ENCODE measurements at places on chromosomes 6 and 20. TPM values are rescaled to one million over a fixed set of nuclear protein-coding genes. Genes with fewer than 3 reads are reported as not detected.

DNA sequence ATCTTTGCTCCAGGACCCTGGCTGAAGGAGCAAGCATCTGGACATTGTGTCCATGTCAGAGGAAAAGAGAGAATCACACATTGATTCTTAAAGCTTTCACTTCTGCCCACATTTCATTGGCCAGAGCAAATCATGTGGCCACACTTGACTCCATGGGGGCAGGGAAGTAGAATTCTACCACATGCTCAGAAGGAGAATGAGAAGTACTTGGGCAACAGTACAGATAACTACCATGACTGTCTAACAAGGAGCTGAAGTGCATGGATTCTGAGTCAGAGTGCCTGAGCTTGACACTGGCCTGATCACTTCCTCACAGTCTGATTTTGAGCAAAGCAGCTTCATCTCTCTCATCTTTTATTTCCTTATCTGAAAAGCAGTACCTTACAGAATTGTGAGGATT lies 38.6 kb downstream of the GHRH start:
- no peak for DNase-seq

DNA sequence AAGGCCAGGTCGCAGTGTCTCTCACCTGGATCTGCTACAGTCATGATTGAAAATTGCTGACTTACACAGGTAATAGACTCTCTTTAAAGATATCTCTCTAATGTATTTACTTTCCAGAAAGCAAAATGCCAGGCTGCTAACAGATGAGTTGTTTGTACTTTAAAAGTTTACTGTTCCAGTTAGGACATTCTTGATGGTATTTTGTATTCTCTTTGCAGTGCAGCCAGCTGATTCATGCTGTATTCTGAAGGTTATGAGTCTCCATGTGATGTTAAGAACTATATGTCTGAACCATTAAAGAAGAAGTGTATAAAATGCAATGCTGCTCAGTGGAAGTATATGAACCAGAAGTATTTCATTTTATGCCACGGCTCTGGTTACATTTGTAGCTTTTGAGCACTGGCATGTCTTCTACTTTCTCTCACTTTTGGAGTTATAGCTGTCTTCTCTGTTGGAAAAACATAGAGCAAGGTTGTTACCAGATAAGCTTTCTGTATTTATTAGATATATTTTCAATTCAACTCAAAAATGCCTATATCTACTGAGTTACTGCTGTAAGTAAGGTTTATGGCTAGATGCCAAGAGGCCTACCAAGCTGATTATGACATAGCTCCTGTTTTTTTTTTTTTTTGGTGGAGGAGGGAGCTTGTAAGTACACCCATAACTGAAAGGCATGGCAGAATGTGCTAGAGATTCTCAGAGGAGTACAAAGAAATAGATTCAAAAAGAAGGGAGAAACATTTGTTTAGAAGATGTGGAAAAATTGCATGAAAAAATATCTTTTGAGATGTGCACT lies 130.5 kb upstream of the MAN1A1 start:
- DNase-seq, result no peak

DNA sequence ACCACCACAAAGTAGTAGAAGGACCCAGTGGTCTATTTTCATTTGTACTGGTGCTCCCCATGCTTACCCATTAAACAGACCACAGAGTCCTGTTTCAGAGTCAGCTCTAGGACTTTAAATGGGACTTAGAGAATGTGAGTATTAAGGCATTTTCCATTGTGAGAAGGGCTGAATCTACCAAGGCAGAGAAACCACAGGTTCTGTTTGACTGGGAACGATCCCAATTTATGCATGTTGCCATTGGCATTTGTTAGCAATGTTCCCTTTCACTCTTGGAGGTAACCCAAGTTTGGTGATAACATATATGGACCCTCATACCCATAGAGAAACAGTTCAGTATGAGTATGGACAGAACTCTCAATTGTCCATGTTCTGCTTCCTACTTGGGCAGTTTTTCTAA lies 672.8 kb downstream of the KIF16B start:
- no peak for DNase-seq

- DNase-seq, result no peak
These were observed 26.2 kb downstream of the BCAS1 start for GRCh38 chr20:54044156-54044555.

GRCh38 chr20:37417617-37418467 lies 71.9 kb downstream of the SRC start:
- DNase-seq, result no peak

GRCh38 chr6:32149932-32150870 lies 1.5 kb downstream of the PRRT1 start:
- no peak for DNase-seq

- DNase-seq, result no peak
These were observed 637.0 kb downstream of the COL12A1 start for GRCh38 chr6:74568861-74569260.

GRCh38 chr6:116144605-116145004 lies 18.7 kb upstream of the COL10A1 start:
- DNase-seq, result no peak

DNA sequence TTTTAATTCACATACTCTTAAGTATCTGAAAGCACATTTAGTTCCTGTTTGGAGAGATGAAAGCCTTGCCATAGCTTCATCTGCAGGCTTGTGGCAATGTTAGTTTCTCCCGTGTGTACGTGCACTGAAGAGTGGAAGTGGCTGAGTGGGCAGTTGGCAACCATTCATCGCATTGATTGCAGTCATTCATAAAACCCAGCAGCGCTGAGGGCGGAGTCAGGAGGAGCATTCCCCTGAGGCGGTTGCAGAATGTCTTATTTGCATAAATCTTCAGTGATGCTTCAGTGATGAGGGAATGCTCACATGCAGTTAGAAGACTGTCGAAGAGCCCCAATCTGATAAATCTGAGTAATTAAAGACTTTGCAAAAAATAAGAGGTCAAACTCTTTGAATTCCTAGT lies 79.1 kb downstream of the RIMS1 start:
- DNase-seq, result no peak

- no peak for DNase-seq
These were observed 130.0 kb upstream of the GGTLC1 start for GRCh38 chr20:24118441-24119175.

DNA sequence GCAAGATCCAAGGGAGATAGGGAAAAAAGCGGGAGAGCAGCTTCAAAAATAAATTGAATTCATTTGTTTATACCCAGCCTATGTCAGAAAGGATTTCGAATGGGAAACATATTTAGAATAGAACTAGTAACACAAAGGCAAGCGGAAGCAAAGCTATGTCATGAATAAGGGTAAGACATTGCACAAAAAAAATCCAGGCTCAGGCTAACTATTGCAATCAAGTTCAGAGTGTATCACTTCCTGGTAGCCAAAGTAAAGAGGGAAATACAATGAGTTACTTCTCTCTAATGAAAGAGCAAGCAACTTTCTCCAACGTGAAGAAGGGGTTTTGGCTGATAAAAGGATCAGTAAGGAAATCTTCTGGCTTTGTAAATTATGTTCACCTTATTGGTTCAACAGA lies 212.8 kb downstream of the ZMYND8 start:
- no peak for DNase-seq

GRCh38 chr6:97524811-97525210 lies 241.8 kb upstream of the MMS22L start:
- DNase-seq, result no peak

DNA sequence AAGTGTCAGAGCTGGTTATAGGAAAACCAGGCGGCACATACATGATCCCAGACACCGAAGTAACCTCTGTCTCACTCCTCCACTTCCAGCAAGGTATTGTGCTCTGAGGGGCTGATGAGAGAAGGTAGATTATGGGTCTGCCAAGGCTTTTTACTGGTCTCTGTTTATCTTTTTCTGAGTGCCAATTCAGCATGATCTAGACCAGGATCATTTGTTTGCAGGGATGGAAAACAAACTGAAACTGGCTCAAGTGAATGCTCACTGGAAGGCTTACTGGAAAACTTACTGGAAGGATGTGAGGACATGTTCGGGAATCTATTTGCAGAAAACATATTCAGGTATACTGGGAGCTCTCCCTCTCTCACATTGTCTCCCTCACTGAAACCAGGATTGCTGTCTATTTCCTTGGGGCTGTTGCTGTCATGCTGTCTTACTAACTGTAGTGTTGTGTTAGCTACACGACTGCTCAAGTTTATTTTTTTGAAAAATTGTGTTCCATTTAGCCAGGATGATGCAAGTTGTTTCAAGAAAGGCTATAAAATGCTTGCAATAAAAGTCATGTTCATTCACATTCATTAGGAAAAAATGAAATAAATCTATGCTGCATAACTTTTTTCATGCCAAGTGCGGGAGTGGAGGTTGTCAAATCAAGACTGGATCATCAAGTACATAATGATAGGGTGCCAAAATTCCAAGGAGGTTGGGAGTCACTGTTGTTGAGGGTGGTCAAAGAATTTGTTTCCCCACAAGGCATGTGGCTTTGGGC lies 37.0 kb downstream of the KLHL31 start:
- DNase-seq, result no peak

GRCh38 chr6:64230530-64230929 lies 594.9 kb downstream of the PHF3 start:
- no peak for DNase-seq

DNA sequence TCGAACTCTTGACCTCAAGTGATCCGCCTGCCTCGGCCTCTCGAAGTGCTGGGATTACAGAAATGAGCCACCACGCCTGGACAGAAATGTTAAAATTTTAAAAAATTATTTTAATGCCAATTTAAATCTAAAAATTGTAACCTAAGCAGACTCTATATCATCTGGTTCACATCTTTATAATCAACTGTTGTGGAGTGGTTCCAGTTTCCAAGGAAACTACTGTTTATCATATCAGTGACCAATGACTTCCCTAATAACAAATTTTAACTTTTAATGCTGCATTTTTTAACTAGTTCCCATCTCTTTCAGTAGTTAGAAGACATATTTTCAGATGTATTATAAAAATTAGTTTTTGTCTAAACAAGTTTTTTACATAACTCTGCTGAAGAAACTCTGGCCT lies 5.2 kb upstream of the BTN3A2 start:
- no peak for DNase-seq

- no peak for DNase-seq
These were observed 44.0 kb upstream of the POU5F1 start for GRCh38 chr6:31214516-31214915.

DNA sequence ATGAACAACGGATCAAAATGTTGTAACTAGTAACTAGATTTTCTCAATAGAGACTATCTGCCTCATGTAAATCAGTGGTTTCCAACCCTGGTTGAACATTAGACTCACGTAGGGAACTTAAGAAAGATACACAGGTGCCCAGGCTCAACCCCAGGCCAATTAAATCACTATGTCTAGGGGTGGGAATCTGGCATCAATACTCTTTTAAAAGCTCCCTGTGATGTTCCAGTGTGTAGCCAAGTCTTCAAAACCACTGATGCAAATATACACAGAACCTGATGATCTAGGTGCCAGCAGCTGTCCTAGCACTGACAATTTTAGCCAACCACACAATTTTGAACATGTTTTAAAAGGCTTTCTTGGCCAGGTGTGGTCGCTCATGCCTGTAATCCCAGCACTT lies 128.7 kb downstream of the TBC1D32 start:
- no peak for DNase-seq

DNA sequence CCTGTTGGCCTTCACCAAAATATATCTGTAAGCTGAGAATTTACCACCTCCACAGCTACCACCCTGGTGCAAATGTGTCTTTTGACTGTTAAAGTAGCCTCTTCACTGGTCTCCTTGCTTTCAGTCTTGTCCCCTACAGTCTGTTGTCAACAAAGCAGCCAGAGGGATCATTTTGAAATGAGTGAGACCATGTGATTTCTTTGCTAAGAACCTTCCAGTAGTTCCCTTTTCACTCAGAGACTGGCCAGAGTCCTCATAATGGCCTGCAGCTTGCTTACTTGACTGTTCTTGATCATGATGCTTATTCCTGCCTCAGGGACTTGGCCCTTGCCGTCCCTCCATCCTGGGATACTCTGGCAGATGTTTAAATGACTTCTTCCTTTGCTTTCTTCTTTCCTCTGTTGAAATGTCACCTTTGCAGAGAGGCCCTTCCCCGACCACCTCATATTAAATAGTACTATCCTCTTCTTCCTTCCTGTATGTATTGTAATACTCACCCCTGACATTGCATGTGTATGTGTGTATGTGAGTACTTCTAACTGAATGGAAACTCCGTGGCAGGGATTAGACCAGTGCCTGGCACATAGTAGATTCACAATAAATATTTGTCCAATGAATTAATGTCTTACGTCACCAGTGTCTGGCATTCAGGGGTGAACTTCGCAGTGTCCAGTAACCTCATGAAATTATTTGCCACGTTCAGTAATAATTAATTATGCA lies 5.0 kb downstream of the MANBAL start:
- DNase-seq, result no peak

The C6orf47 gene
- 18.7 TPM for total RNA-seq

The TRIM15 gene
- 51.6 TPM for total RNA-seq

The DNAAF9 gene
- 6.0 TPM for total RNA-seq

The CASP8AP2 gene
- total RNA-seq, result 16.1 TPM

The GGTLC1 gene
- not detected for total RNA-seq

The ADTRP gene
- 172 TPM for total RNA-seq
